ENCODE measurements at places on chromosomes 2 and 18.

DNA sequence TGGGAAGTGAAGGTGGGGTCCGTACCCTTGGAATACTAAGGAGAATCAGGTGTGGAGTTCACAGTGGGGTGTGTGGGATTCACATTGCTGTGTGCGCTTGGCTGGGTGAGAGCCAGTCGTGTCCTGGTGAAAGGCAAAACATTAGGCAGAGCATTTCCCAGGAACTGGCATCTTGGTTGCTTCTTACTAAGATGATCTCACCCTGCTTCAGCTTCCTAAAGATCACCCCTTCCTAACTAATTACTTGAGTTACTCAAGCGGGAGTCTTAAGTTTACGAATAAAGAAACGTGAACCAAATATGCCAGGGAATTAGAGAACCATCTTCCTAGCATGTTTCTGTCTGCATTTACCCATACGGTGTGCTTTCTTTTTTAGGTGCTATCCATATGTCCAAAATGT is 122.9 kb downstream of the NCK2 start:
- no peak for DNase-seq

- no peak for DNase-seq
Measured at GRCh38 chr18:67292814-67293213, 223.7 kb downstream of the DSEL start.

DNA sequence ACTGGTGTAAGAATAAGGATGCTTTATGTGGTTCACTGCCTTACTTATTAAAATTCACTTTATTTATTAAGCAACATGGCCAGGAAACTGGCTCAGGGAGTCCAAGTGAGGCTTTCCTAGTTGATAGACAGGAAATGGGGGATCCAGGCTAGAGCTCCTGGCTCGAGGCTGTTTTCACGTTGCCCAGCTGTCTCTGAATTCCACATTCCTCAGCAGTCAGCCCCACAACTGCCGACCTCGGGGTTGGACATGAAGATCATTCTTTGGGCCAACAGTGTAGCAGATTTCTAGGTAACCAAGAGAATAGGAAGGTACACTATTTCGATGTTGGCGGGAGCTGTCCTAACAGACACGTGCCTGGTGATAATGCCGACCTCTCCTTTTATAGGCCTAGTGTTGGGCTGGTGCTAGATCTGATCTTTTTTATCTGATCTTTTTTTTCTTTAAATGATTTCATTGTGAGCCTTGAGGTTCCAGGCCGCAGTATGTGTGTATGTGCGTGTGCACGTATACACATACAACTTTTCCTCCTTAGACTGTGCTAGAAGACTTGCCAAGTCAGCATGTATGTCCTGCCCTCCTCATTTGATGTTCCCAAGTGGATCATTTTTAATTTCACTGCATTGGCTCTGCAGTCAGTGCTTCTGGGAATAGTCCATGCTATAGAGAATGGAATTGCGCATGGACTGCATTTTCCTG is 103.5 kb downstream of the CABLES1 start:
- DNase-seq: no peak

GRCh38 chr18:3400567-3401296 is 49.2 kb upstream of the TGIF1 start:
- DNase-seq: no peak

- DNase-seq: no peak
Measured at GRCh38 chr18:10860382-10860781, 289.0 kb downstream of the PIEZO2 start.

GRCh38 chr18:47174545-47175116 is 1.5 kb downstream of the IER3IP1 start:
- DNase-seq: no peak

- DNase-seq: no peak
Measured at GRCh38 chr2:12501469-12502158, 215.1 kb upstream of the TRIB2 start.

- no peak for DNase-seq
Measured at GRCh38 chr2:151120011-151120410, 141.7 kb downstream of the RBM43 start.

All from upper lobe of right lung (tissue), 1 donor.